ENCODE measurements at places on chromosomes 3 and 15.
A peak's percentile ranks its signal among the peaks of the same experiment; 100 is the strongest.

GRCh38 chr3:116037954-116038911, 407.1 kb downstream of the LSAMP start:
- DNase-seq, result no peak

DNA sequence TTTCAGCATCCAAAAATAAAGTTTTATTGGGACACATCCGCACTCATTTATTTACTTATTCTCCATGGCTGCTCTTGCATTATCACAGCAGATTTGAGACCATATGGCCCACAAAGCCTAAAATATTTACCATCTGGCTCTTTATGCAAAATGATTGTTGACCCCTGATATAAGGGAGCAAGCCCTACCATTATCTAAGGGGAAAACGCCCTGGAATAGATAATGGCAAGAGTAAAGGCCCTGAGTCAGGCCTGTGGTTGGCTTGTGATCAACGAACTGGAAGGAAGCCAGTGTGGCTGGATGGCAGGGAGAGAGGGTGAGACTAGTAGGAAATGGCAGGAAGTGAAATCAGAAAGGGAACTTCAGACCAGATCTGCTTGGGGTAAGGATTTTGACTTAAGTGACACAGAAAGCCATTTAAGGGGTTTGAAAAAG, 24.6 kb upstream of the DMXL2 start:
- DNase-seq, result peak; percentile 61

DNA sequence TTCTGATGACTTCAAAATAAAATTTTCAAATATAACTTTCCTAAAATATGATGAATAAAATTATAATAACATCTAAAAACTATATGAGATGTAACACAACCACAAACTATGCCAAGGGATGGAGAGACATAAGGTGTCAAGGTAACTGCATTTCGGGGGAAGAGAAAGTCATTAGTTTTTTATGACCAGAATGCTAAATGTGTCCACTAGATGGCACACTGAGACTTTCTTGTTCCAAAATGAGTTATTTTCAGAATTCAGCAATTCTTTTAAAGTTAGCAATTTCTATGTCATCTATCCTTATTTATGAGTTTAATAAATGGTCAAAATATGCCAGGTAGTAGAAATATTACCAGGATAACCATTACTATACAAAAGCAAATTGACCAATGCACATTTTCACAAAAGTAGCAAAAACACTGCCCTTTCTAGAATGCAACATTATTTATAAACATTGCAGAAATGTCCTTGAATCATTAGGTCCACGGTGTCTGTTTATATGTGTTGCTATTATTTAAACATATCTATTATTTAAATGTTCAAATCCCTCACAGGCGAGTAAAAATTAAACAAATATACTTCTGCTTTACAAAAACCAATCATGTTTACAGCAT, 374.2 kb downstream of the PLCL2 start:
- DNase-seq, result peak; percentile 7

GRCh38 chr15:42136513-42136912, 19.9 kb downstream of the PLA2G4F start:
- DNase-seq, result no peak

DNA sequence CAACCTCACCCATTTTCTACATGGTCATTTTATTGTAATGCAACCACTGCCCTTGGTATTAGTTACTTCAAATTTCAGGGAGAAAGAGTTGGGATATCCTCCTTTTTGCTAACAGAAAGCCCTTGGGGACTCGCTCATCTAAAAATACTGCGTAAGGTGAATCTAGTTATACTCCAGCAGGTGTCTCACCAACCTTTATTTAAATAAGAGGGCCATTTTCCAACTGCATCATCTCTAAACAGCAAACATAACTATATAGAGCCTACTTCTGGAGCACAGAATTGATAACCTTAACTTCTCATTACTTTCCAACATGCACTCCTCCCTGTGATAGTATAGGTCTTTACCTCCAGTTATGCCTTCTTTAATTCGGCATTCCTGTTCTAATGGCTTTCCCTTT, 77.5 kb downstream of the TBL1XR1 start:
- no peak for DNase-seq

GRCh38 chr3:28853830-28854229, 427.0 kb upstream of the RBMS3 start:
- no peak for DNase-seq

DNA sequence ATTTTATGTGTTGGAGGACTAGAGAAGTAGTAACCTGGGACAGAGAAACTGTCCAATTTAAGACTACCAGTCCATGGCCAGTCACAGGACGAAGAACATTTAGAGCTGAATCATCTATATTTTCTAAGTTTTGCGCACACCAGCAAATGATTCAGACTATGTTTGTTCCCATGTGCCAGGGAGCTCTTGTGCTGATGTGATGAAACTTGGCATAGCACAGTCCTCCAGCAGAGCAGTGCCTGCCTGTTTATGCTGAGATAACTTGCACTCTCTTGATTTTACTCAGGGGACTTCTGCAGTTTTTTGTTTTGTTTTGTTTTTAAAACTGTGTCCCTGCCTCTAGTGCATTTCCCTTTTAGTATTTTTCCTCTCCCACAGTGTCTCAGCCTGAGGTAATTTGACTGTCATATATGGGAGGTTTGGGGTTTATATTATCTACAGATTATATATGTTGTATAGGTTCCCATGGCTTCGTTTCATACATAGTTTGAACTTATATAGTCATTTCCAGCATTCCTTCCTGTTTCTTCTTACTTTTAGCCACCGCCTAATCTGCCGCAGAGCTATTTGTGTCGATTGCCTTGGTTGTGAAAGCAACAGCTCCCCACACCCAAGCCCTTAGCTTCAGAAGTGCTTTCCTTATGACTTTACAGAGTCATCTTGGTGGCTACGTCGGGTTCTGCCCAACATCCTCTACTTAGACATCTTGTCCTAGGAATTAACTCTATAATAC, 45.5 kb downstream of the PPM1L start:
- DNase-seq, result peak; percentile 71

- DNase-seq, result no peak
These were observed 30.3 kb downstream of the CDC25A start for GRCh38 chr3:48157950-48158376.

DNA sequence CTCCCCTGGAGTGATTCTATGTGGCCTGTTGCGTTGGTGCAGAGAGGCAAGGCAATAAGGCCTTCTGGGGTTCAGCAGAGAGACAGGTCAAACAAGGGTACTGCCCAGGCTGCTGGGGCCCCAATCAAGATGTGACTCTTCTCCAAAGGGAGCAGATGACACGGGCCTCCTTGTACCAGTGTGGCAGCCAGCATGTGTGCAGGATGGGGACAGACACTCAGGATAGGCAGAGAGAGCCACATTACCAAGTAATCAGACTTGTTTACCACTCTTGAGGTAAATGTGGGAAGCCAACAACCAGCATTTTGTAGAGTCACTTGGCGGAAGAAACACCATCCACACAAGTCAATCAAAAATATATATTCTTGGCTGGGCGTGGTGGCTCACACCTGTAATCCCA, 95.3 kb upstream of the DLG1 start:
- DNase-seq, result no peak

DNA sequence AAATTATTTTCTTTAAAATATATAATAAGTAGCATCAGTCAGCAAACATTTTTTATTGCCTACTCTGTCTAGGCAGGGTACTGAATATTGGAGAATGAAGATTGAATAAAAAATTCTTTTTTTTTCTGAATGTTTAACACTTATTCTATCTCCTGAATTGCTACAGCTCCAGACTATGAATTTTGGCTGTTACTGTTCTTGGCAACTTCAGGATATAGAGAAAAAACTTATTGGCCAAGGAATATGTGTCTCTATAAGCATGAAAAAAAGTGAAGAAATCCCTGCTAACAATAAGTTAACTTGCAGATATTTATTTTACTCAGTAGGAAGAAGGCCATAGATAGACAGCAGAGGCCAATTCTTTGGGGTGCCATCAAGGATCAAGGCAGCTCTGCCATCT, 309.6 kb downstream of the RBMS3 start:
- DNase-seq, result no peak

- DNase-seq, result no peak
These were observed 105.4 kb downstream of the ADCY5 start for GRCh38 chr3:123343296-123344174.

- DNase-seq, result no peak
These were observed 316.4 kb upstream of the CFAP20DC start for GRCh38 chr3:59366218-59366617.

- DNase-seq, result no peak
These were observed 110.0 kb downstream of the ARNT2 start for GRCh38 chr15:80514071-80514780.

DNA sequence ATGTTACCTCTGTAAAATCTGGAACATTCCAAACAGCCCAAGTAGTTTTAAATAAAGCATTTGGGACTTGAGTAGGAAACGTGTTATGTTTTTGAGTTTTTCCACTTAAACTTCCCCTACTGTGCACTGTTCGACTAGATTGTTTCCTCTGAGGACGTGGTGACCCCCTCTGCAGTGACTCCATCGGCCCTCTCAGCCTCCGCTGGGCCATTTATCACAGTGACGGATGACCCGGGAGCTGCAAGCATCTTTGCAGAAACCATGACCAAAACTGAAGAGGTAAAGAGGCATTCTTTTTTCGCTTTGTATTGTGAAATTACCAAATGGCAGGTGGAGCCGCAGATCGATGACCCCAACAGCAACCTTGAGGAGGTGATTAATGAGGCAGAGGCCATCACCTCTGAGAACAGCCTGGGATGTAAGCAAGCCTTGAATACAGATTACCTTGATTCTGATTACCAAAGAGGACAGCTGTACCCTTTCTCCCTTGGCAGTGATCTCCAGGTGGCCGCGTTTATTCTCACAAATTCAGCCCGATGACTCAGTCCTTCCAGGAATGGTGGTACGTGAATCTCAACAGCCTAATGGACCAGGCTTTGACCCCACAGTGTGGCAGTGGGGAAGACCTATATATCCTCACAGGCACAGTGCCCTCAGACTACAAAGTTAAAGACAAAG, 79.1 kb upstream of the FAN1 start:
- no peak for DNase-seq

DNA sequence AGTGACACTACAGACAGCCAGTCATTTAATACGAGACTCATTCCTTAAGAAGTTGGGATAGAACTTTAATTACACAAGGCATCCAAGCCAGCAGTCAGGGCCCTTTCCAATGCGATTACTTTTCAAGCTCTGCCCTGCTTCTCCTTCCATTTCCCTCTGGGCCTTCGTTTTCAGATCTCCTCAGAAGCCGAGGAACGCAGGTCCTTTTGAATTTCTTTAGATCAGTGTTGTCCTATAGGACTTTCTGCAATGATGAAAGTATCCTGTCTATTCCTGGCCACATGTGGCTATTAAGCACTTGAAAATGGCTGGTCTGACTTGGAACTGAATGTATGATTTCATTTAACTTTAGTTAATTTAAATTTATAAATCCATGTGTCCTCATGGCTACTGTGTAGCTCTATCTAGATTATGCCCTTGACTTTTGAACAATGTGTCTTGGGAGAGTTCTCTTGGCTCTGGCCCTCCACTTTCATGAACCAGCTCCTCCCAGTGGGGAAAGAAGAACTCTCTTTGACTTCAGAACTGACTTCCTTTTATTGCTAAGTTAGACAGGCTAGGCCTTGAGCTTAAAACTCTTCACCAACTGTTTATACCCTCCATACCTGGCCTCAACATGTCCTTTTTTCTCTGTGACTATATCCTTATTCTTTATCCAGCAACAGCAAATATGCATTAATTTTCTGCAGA, 22.6 kb downstream of the TGFBR2 start:
- DNase-seq, result peak; percentile 74

DNA sequence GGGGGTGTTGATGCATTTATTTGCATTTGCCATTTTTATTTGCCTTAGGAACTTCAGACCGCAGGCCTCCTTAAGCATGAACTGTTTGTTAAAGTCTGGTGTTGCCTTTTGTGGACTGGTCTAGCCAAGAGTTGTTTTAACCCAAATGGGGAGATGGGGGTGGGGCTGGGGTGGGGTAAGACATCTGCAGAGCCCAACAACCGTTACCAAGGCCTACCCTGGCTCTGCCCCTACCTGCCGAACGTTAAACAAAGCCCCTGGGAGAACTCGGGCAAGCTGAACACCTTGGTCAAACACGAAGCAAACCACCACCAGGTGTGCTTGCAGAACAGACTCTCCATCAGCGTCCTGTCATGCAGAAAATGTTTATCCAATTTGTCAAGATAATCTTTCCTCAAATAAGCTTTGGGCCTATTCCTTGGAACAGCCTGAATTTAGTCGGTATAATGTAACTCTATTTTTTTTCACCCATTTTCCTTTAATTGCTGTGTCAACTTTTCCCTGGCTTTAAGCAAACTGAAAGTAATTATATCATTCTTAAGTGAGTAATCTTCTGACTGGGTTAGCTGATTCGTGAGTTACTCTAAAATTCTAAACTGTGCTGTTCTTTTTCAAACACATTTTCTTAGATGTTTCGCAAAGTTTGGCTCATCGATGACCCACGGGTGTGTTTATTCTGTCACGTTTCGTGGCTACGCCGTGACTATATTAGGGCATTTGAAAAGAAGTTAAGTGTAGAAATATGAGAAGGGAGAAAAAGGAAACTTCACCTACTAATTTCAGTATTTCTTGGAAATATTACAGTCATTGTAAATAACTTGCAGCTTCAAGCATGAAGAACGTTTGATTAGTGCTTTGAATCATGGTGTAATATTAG, 127.6 kb downstream of the SOX2 start:
- no peak for DNase-seq

- DNase-seq, result no peak
These were observed 393.2 kb downstream of the ERC2 start for GRCh38 chr3:56075089-56075488.

- DNase-seq, result no peak
These were observed 1159.8 kb upstream of the ALCAM start for GRCh38 chr3:104206925-104207324.

Measured in HL-60 (cell line).